Spleen (tissue), 13 donors: ENCODE measurements at places on chromosomes 1 and 21. TPM values are rescaled to one million over a fixed set of nuclear protein-coding genes. Genes with fewer than 3 reads are reported as not detected.

DNA sequence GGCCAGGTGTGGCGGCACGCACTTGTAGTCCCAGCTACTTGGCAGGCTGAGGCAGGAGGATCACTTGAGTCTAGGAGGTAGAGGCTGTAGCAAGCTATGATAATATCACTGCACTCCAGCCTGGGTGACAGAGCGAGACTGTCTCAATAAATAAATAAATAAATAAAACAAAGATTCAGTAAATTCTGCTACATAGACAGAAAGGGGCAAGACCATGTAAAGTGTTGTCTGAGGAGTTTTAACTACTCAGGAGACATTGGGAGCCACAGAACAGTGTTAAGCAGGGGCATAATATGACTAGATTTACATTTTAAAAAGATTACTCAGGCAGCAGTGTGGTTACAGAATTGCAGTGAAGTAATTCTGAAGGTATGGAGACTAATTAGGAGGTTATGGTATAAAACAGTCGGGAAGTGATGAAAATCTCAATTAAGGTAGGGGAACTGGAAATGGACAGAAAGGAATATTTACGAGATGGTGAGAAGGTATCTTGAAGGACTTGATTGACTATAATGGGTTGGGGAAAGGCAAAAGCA, 94.7 kb downstream of the ATP1B1 start:
- no peaks in the 10 kb centered on the region for H3K27me3 ChIP-seq
- no peak overlapping the region for H3K27ac ChIP-seq
- no peak for DNase-seq
- H3K4me1 ChIP-seq, result no peaks in the 10 kb centered on the region
- no peaks in the 10 kb centered on the region for H3K36me3 ChIP-seq
- H3K4me3 ChIP-seq, result no peak overlapping the region

DNA sequence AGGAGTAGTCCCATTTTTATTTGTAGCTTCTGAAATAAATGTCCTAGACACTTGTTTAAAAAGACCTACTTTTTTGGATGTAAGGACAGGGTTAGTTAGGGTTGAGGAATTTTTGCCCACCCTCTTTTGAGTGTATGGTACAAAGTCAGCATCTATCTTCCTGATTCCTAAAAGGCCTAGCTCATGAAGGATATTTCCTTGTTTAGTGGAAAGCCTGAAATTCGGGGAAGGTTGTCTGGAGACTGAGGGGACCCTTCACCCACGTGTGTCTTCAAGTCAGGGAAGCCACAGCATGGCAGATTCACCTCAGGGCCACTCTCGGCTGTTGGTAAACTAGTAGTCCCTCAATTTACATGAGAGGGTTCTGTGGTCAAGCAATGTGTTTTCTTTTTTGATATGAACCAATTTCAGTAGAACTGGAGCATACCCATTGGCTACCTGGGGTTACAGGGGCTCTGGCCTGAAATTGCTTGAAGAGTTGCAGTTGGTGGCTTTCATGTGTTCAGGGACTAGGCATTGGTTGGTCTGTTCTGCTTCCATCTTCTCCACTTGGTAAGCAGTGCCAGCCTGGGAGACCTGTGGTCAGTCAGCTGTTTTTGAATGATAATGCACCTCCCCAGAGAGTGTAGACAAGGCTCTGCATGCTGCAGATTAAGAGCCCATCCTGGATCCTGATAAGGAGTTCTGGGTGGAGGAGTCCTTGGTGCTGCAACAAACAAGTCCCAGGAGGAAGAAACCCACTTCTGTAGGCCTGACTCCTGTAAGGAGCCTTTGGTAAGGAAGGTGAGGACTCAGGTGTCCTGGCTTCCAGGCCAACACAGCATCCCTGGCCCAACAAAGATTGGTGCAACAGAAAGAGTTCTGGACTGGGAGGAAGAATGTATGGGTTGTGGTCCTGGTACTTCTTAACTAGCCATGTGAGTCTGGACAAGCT, 6.3 kb downstream of the BTG2 start:
- peaks cover 23% of the 10 kb centered on the region for H3K36me3 ChIP-seq
- H3K4me3 ChIP-seq, result no peak overlapping the region
- peak overlapping the region; percentile 12 for H3K27ac ChIP-seq
- DNase-seq, result no peak
- no peaks in the 10 kb centered on the region for H3K27me3 ChIP-seq
- H3K4me1 ChIP-seq, result peaks cover 61% of the 10 kb centered on the region

- no peak overlapping the region for H3K4me3 ChIP-seq
- no peaks in the 10 kb centered on the region for H3K27me3 ChIP-seq
- H3K36me3 ChIP-seq, result no peaks in the 10 kb centered on the region
- DNase-seq, result no peak
- H3K27ac ChIP-seq, result no peak overlapping the region
Observed at GRCh38 chr1:65744731-65745130, 48.0 kb upstream of the PDE4B start.

- no peaks in the 10 kb centered on the region for H3K4me1 ChIP-seq
- no peak overlapping the region for H3K27ac ChIP-seq
- H3K27me3 ChIP-seq, result no peaks in the 10 kb centered on the region
- H3K36me3 ChIP-seq, result no peaks in the 10 kb centered on the region
Observed at GRCh38 chr1:22159891-22160290, 17.0 kb upstream of the WNT4 start.

GRCh38 chr1:22259551-22260282, 116.8 kb upstream of the WNT4 start:
- H3K4me3 ChIP-seq, result no peak overlapping the region
- no peak overlapping the region for H3K27ac ChIP-seq
- H3K27me3 ChIP-seq, result no peaks in the 10 kb centered on the region
- H3K36me3 ChIP-seq, result no peaks in the 10 kb centered on the region

- H3K4me3 ChIP-seq, result no peak overlapping the region
- no peaks in the 10 kb centered on the region for H3K4me1 ChIP-seq
- DNase-seq, result no peak
- H3K27me3 ChIP-seq, result peaks cover 9% of the 10 kb centered on the region
Observed at GRCh38 chr1:247453245-247453644, 4.7 kb downstream of the OR2B11 start.

GRCh38 chr1:39238476-39238875, 34.0 kb downstream of the MACF1 start:
- peaks cover 42% of the 10 kb centered on the region for H3K4me1 ChIP-seq
- H3K27me3 ChIP-seq, result no peaks in the 10 kb centered on the region
- no peak for DNase-seq
- no peak overlapping the region for H3K4me3 ChIP-seq

DNA sequence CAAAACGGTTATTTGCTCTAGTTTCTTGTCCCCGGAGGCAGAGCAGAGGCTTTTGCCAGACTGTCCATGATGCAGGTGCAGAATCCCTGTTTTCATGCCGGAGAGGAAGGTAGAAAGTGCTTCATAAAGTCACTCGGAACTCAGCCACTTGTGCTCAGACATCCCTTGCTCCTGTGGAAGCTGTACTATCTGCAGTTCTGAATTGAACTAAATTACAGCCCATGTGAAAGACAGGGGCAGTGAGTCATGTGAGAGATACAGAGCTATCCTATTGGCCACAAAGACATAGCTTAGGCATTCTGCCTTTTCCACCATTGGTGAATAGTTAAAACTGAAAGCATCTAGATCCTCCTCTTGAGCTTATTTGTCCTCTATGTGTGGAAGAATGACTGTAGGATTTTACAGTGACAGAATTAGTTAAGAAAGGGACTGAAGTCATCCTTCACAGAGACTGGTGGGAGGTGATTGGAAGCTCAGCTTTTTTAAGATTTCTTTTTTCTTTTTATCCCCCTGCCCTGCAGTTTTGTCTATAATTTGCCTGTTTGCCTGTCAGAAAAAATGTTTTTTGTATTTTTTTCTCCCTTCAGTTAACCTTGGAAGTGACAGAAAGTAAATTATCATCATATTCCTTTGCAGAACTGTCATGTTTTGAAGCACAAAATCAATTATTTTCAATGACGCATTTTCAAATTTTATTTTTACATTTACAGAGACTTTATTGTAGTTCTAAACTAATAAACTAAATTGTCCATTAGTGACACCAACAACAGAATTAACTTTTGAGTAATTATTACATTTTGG, 298.6 kb downstream of the PTPRC start:
- H3K4me1 ChIP-seq, result no peaks in the 10 kb centered on the region
- no peaks in the 10 kb centered on the region for H3K36me3 ChIP-seq
- H3K4me3 ChIP-seq, result peak overlapping the region; percentile 46

GRCh38 chr1:208332774-208333126, 88.6 kb upstream of the PLXNA2 start:
- no peak overlapping the region for H3K4me3 ChIP-seq
- H3K4me1 ChIP-seq, result no peaks in the 10 kb centered on the region
- no peaks in the 10 kb centered on the region for H3K27me3 ChIP-seq
- DNase-seq, result no peak
- no peaks in the 10 kb centered on the region for H3K36me3 ChIP-seq
- H3K27ac ChIP-seq, result no peak overlapping the region

DNA sequence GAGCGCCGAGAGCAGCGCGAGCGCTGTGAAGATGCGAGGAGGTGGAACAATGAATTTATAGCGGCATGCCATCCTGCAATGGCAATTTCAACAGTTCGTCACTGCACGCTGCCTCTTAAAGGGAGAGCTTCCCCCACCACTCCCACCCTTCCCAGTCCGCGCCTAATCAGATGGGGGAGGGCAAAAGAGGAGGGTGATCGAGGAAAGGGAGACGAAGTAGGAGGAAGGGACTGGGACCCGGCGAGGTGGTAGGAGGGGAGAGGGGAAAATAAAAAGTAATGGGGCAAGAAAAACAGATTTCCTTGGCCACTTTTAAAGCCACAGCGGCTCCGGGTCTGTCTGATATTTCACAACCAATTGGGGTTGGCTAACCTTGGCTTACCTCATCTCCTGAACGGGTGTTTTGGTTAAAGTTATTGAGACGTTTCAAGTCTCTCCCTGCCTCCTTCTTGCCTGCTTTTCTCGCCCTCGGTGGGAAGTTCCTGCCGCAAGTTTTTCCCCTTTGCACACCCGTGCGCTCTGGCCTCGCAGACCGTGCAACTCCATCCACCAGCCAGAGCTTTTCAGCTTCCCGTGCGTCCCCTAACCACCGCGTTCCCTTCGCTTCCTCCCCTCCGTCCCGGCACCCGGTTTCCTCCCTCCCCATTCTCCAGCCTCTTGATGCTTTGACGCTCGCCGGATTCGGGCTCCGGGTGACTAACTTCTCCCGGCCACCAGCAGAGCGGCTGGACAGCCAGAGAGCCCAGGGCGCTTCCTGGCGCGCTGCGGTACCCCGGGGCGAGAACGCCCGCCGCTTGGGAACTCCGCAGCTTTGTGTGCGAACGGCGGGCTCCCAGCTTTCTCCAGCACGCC, at the start of gene ADAMTS5:
TSS of gene ADAMTS5 (minus strand) at position 27 of the 852 bp plus-strand sequence. CDS start 697 bp downstream, outside the sequence.
- peak within 1 kb of the TSS; percentile 45 for H3K4me3 ChIP-seq
- no peaks in the 10 kb centered on the region for H3K36me3 ChIP-seq

DNA sequence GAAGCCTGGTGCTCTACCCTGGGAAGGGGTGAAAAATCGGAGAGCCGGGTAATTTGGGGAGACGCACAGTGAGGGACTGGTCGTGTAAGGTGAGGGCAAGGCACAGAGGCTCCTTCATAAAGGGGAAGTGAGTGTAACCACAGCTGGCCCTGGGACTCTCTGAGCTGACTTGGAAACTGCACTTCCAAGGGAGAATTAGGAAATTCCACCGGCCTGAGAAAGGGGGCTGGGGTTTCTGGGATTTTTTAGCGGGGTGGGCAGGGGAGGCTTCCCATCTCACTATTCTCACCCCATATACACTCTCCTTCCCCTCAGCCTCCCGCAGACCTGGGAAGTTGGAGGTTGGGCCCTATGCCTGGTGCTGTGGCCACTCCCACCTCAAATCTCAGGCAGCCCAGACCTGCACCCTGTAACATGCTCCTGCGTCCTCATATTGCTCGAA, 88.3 kb upstream of the IPO9 start:
- no peak overlapping the region for H3K27ac ChIP-seq
- no peaks in the 10 kb centered on the region for H3K36me3 ChIP-seq
- H3K27me3 ChIP-seq, result peaks cover 27% of the 10 kb centered on the region
- peak overlapping the region; percentile 47 for H3K4me3 ChIP-seq

DNA sequence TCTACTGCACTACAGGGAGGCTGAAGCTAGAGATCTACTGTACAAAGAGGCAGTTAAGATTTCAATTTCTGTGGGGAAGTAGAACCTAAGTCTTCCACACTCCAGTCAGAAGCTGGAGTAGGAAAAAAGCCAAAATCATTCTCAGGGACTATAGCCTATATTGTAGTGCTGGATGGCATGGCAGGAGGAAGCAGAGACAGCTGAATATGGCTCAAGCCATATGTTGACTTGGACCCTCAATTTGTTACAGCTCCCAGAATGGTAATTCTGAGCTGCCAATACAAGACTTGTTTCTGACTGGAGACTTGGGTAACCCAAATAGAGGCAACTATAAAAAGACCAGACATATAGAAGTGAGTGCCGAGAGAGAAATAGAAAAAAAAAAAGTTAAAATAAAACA, 200.6 kb downstream of the PTBP2 start:
- no peaks in the 10 kb centered on the region for H3K4me1 ChIP-seq
- DNase-seq, result no peak

DNA sequence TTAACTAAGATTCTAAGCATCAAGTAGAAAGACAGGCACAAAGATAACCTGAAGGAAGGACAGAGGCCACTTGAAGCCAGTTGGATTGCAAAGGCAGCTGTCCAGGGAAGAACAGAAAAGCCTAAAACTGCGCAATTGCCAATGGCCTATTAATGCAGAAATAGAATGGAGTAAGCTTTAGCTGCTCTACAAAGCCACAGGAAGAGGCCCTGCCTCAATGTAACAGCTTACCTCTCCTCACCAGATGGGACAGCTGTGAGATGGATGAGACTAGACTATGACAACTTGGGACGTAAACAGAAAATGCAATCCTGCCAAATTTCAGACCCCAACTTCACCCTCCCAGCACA, 176.5 kb downstream of the EIF4G3 start:
- no peak for DNase-seq
- H3K4me3 ChIP-seq, result no peak overlapping the region
- H3K27ac ChIP-seq, result no peak overlapping the region
- H3K36me3 ChIP-seq, result no peaks in the 10 kb centered on the region

TMEM269 gene
- 0.28 TPM for total RNA-seq

CELA3B gene
- 1.8 TPM for total RNA-seq

TPM3 gene
- total RNA-seq, result 444 TPM

CRYAA gene
- not detected for total RNA-seq

PALMD gene
- 10.9 TPM for total RNA-seq

PRRX1 gene
- total RNA-seq, result 3.0 TPM

FAM163A gene
- total RNA-seq, result not detected

OR4F16 gene
- not detected for total RNA-seq

RGS4 gene
- 2.8 TPM for total RNA-seq

CFAP107 gene
- total RNA-seq, result not detected

CROCC gene
- total RNA-seq, result 39.0 TPM

TAS1R3 gene
- 3.1 TPM for total RNA-seq
